ENCODE measurements at places on chromosomes 3 and 15.

DNA sequence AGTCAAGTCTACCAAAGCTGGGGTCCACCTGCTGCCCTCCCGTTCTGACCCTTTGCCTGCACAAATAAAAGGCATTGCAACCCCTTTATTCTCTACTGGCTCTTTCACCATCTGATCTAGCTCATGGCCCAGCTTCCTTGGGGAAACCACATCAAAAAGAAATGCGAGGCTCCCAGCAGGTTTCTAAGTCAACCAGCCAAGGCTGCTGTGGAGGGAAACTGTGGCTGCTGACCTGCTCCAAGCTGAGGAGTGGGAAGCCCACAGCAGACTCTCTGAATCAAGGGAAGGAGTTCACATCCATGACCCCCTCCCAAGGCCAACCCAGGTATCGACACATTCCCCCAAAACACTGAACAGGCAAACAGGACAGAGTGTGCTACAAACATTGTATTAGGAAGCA, 25.2 kb upstream of the SLCO2A1 start:
- DNase-seq = no peak

GRCh38 chr3:192915722-192916121, 1.9 kb downstream of the MB21D2 start:
- DNase-seq = no peak

GRCh38 chr3:157815739-157816138, 290.5 kb downstream of the SHOX2 start:
- no peak for DNase-seq

DNA sequence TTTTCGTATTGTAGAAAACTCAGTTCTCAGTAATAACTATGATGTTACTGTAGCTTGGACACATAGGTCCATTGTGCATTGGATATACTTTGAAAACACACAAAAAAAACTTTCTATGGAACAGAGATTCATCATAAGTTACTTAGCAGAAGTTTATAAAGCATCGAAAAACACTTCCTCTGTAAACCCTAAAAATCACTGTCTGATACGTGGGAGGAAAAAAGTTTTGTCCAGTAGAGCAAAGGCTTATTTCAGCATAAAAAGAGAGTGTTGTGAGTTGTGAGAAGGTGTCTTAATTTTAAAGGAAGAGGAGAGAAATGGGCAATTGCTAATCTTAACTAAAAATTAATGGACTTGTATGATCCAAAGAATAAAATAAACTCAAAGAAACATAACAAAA, 64.8 kb downstream of the OSTN start:
- DNase-seq = no peak

DNA sequence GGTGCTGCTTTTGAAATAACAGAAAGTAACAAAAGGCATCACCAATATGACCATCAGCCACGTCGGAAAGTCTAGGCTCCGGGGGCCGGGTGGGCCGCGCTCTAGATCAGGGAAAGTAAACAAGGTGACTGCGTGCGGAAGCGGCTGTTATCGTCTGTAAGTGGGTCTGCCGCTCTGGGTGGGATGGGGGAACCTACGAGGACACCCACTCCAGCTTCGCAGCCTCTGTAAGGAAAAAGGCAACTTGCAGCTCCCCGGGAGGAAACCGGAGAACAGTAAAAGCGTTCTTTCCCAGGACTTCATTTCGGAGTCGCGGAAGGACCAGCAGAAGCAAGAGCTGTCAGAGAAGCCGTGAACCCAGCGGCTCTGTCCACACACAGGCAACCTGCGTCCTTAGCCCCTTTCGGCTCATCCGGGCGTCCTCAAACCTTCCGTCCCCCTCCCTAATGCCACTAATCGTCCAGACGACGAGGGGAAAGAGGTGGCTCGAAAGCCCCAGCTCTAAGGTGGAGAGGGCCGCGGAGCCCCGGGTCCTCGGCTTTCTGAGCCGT, 461 bp downstream of the XRN1 start:
- DNase-seq = peak; percentile 32

- no peak for DNase-seq
Observed at GRCh38 chr3:160162440-160162839, 62.8 kb upstream of the C3orf80 start.

GRCh38 chr3:108091498-108092250, 843 bp upstream of the CD47 start:
- DNase-seq = peak; percentile 45

GRCh38 chr15:86316726-86317383, 237.2 kb downstream of the AGBL1 start:
- no peak for DNase-seq

DNA sequence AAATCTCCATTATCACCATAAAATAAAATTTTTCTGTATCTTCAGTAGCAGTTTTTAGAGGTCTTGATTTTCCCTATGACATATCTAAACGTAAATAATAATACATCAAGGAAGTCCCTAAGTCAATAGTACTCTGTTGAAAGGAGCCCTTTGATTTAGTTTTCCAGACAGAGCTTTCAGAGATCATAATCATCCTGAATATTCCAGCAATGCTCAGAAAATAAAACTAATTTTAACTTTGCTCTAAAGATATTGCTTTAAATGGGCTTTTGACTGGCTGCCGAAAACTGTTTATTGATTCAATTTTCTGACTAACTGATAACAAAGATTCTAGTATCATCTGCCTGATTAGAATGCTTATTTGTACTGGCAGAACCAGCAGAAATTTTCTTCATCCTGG, 40.7 kb upstream of the ROBO1 start:
- DNase-seq = no peak

DNA sequence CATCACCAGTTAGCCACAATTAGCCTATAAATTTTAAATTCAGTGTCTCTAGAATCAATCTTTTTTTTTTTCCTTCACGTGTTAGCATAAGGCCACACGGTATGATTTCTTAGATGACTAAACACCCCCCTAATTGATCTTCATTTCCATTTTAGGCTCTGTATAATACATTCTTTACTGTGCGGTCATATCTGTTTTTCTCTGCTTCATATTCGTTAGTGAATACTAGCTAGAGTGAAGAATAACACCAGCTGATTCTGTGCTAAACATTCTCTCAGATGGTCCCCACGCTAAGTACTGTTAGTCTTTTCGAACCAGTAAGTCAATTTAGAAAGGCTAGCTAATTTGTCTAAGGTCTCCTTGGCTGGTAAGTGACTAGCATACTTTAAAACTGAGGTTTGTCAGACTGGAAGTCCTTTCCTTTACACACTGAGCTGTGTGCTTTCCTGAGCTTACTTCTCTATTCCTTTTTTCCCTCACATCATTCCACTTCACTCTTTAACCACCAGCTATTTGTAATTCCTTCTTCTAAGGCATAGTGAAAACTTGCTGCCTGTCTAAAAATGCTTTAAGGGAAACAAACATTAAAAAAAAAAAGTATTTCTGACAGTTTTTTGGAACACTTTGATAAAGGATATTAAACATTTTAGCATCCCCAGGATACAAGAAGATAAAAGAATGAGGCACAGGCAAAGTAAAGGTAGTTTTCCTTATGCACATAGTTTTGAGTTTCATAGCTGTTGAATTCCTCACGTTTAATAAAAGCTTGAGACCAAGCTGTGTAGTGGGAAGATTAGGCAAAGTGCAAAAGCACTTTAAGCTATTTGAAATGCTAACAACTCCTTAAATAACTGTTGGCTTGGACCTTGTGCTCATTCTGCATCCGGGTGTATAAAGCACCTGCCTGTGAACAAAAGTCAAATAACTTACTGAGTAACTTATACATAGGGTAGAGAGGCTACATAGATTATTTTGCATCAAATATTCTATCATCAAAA, 17.1 kb downstream of the ZFAND6 start:
- no peak for DNase-seq

GRCh38 chr3:42419563-42419962, 9.2 kb upstream of the LYZL4 start:
- no peak for DNase-seq

DNA sequence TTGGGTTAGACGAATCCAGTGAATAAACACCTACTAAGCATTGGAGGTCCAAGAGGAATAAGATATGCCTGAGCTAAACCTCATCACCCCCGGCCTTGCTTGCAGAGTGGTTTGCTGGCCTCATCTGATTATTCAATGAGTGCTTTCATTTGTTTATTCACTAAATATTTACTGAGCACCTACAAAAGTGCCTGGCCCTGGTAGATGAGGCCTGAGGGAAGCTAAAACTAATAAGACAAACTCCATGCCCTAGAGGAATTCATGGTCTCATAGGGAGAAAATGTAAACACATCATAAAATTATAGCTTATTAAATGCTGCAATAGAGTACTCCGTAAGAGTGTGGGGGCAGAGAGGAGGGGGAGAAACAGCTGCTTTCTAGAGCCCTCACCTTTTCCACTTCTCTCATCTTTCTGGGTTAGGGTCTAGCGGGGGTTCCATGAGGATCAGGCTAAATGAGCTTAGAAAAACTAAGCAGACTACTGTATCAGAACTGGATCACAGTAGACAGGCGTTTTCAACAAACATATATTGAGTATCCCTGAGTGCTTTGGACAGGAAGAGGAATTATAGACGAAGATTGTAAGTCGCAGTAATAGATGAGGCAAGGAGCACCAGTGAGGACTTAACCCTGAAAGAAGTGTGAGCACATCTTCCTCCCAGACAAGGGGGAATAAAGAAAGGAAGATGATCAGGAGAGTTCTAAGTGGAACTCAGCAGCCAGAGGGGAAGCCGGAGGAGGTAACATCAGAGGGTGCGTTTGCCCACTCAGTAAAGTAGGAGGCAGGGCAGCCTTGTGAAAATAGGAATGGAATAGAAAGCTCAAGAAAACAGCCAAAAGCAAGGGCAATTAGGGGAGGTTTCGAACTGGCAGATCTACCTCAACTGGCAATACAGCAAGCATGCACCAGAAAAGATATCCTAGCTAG, 31.5 kb upstream of the LAMP3 start:
- no peak for DNase-seq

Measured in stimulated activated CD4-positive, alpha-beta T cell treated with anti-CD3 and anti-CD28 coated beads, Interleukin-4, amount 100 ng/mL, for 1 hour (primary cell).